Mucosa of gallbladder (tissue), 1 donor: ENCODE measurements at places on chromosomes 11 and 22. TPM values are rescaled to one million over a fixed set of nuclear protein-coding genes. Genes with fewer than 3 reads are reported as not detected.

GRCh38 chr11:102794382-102794781 is 3.6 kb downstream of the MMP1 start:
- no peak for DNase-seq

DNA sequence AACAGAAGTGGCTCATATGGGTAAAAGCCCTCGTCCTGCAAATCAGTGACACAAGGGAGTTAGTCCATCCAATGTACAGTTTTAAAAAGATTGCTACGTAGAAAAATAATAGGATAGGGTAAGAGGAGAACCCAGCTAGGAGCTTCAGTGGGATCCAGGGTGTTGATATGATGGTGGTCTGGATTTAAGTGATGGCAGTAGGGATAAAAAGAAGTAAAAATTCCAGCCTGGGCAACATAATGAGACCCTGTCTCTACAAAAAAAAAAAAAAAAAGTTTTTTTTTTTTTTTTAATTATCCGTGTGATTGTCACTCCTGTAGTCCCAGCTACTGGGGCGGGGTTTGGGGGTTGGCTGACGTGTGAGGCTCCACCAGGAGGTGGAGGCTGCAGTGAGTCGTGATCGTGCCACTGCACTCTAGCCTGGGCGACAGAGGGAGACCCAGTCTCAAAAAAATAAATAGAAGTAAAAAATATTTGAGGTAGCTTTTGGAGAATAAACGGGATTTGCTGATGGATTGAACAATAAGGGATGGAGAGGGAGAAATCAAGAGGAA is 7.0 kb upstream of the L3MBTL2 start:
- DNase-seq, result peak; percentile 43

GRCh38 chr22:36399472-36399778 is 11.7 kb upstream of the MYH9 start:
- DNase-seq, result no peak

DNA sequence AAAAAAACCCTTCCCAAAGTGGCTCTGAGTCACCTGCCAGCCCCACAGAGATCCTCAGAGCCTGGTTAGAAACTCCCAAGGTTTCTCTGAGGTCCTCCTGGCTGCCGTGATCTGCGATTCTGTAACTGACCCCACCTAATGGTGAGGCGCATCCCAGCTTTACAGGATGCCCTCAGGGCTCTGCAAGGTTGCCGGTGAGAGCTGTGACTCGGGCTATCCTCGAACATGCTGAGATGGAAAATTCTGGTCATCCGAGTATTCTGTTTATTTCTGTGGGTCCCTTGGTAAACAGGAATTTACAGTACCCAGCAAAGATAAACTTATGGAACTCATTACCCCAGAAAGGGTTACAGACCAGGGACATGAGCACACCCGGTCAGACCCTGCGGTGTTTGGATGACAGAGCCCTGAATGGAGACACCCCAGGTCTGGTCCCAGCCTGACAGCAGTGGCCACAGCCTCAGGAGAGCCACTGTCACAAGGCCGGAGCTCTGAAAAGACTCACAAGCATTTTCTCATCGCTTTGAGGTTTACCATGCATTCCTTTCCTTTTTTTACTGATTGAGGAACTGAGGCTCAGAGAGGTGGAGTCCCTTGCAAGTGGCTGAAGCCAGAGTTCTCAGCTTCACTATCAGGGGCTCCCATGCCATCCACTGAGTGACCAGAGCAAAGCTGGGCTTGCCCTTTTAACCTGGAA is 22.2 kb downstream of the LIF start:
- DNase-seq, result no peak

GRCh38 chr22:45704648-45705047 is 33.0 kb downstream of the ATXN10 start:
- no peak for DNase-seq

The POU2AF3 gene
- total RNA-seq, result 14.0 TPM

DNA sequence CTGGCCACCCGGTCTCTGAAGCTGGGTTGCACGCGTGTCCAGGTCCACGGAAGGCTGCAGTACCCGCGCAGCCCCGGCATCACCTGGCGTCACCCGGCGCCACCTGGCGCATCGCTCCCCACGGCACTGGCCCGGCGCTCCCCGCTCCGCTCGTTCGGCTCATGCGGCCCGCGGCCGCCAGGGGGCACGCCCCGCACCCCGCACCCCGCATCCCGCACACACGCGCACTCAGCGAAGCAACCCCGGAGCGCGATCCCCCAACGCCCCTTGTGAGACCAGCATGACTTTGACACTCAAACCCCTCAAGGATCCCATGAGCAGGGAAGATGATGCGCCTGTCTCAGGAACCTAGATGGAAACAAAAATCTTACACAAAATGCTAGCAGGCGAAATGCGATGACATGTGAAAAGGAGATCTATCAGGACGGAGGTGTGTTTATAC is 11.9 kb downstream of the B3GNT6 start:
- DNase-seq, result peak; percentile 50

DNA sequence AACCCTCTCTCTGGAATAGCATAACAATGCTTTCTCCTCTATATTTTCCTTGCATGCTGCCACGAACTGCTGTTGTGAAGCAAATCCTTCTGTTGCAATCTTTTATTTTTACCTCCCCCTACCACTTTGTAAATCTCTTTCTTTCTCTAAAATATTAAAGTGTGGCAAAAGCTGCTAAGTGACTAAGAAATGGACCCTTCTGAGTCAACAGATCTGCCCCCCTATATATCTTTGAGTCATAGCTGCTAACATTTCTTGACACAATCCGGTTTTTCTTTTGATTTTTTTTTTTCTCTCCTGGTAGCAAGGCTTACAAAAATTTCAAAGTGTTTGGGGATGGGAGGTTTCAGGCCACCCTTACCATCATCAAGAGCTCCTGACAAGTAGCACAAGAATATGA is 39.0 kb upstream of the KIRREL3 start:
- no peak for DNase-seq

- DNase-seq, result no peak
Measured at GRCh38 chr22:36734171-36735058, 30.9 kb upstream of the CACNG2 start.

DNA sequence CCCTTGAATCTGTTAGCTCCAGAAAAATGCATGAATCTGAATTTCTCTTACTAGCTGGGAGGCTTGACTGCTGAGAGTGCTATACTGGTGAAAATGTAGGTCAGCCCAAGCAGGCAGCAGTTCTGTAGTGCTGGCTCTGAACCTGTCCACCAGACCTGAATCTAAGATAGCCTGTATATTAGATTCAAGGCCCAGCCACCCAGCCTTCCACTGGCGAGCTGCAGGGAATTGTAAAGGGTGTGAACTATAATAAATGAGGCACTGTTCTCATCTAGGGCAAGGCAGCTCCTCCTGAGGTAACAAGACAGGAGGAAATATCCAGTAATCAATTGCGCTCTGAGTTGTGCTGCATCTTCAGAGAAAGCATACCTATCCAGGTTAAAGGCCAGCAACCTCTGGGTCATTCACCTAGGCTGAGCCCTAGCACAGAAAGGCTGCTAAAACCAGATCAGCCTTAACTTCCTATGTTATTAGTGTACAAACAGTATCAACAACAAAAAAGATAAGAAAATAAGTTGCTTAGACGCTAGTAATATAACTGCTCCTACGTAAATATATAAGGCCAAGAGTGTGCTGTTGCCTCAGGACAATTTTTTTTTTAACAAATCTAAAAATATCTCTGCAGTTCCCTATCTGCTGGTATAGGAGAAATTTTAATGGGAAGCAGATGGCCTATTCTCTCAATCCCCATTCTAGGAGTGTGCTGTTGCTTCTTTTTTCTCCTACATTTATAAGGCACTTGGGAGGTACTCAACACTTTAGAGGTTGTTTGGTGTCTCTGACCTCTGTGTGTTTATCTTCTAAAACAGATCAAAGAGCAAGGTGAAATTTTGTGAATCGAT is 63.0 kb downstream of the RELT start:
- DNase-seq, result peak; percentile 14

DNA sequence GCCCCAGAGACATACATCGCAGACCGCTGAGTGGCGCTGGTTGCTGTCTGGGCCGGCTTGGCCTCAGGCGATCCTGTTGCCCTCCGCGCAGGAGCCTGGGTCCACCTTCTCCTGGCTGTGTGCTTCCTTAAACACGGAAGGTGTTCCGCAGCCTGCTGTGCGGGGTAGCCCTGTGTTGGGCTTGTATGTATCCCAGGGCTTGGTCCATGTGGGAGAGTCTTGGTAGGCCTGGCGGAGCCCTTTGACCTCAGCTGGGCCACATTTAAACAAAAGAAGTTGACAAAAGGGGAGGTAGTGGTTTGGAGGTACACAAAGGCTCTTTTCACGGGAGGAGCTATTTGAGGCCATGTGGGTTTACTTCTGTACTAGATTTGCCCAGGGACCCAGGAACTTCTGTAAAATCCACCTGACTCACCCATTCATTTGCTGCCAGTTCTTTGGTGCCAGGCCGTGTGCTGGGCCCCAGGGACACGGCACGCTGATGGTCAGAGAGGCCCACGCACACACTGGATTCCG is 11.0 kb upstream of the GRAMD4 start:
- DNase-seq, result peak; percentile 74

DNA sequence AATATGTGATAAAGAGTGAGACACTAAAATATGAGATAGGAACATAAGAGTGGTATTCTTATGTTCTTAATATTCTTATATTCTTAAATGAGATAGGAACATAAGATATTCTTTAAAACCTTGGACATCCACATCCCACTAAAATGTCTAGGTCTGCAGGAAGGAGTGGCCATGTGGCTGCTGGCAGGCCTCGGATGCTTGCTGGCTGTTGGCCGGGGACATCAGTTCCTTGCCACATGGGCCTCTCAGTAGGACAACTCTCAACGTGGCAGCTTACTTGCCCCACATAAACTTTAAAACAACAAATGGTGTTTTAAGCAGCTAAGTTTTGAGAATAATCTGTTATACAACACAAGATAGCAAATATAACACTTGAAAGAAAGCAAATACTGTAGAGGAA is 240.1 kb downstream of the CASP12 start:
- DNase-seq, result no peak

DNA sequence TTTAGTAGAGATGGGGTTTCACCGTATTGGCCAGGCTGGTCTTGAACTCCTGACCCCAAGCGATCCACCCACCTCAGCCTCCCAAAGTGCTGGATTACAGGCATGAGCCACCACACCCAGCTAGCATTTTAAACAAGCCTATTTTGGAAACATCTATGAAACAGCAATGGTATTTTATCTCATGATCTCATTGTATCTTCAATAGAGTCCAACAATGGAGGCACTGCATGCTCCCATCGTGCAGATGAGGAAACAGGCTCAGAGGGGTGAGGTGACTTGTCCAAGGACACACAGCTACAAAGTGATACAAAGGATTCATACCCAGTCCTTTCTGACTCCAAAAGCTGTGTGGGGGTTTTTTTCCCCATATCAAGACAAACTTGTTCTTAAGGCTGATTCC is 39.0 kb upstream of the RTL6 start:
- DNase-seq, result no peak

DNA sequence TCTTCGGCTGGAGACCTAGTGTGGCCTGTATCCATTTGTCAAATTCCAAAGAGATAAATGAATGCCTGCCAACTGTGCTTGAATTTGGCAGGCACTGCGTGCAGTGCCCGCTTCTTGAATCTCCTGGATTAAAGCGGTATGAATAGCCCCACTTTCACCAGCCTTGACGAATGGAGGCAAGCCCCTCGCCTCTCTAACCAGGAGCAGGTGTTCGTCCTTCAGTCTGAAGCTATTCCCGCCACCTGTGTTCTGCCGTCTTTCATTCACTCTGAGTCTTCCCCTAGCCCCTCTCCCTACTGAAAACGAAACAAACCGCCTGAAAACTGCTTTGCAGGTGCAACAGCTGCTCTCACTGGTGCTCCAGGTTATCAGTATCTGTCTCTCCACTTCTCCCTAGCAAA is 11.2 kb downstream of the NLRP14 start:
- DNase-seq, result no peak

DNA sequence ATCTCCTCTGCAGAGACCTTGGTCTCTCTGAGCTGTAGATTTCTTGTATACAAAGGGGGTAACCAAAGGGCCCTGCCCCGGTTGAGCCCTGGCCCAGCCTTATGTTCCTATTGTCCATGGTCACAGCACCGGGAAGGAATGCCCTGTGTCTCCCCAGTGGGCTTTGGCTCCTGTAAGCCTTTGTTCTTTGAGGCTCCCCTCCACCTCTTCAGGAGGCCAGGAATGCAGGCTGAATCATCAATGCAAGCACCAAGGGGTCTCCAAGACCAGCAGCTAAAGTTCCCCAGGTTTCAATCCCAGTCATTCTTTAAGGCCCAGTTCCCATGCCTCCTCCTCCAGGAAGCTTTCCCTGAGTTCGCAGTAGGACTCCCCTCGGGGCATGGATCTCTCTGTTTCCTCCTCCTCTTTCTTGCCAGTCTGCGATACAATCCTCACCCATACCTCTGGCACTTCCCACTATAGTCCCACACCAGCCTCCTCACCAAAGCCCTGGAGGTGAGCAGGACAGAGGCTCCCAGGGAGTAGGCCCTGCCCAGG is 29.2 kb upstream of the KLHL35 start:
- no peak for DNase-seq

GRCh38 chr11:19861171-19861570 is 148.5 kb downstream of the NAV2 start:
- no peak for DNase-seq

The PGA5 gene
- total RNA-seq, result not detected

DNA sequence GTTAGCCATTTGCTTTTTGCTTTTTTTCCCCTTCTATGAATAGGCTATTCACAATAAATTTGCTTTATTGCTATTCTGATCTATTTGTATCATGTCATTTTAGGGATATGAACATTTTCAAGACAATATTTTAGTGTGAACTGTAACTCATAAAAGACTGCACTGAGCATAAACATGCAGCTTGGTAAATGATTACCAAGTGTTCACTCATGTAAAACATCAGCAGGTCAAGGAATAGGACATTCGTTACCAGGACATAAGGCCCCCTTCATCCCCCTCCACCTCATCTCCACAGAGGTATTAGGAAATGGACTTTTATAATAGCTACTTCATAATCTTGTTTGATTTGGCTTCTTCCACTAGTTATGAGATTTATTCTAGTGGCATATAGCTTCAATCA is 12.4 kb downstream of the NLRP14 start:
- DNase-seq, result no peak

- DNase-seq, result no peak
Measured at GRCh38 chr11:10483584-10483983, 28.5 kb downstream of the AMPD3 start.

DNA sequence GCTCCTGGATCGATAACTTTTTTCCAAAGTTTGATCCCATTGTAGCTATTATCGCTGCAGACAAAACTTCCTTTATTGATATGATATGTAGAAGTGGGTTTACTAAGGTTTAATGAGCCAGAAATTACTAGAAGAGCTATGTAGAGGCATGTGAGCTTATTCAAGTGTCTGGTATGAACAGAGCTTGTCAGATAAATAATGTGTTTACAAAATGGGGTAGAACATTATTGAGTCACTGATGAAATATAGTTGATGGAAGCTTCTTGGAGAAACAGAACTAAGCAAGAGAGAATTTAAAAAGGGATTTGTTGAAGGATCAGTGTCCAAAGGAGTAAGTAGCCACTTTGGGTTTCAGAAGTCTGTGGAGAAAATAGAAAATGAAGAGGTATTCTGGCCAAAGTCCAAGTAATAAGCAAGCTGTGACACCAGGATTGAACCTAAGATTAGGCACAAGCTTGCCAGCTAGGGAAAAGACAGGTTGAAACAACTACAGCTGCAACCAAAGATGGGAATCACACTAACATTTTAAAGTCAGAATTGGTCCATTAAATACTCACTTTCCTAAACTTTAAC is 104.3 kb downstream of the MAML2 start:
- DNase-seq, result no peak

The BEST1 gene
- 2.8 TPM for total RNA-seq

GRCh38 chr11:57888386-57888785 is 126.8 kb downstream of the CTNND1 start:
- no peak for DNase-seq

The TIMP3 gene
- total RNA-seq, result 180 TPM
